ENCODE measurements at places on chromosomes 6 and 20.

DNA sequence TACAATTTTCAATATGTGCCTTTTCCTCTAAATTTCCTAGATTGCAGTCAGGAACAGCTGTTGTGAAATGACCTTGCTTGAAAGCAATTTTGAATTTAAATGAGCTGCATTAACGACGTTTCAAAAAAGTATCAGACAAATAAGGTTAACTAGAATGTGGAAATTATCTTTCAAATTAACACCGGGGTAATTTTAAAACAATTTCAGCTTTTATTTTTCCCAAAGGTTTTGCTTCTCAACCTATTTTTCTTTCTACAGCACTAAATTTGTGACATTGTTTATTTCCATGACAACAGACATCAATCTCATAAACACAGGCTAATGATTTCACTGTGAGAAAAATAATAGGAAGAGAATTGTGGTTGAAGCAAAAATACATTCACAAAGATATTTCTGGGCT, 38.5 kb downstream of the COL12A1 start:
- no peak for DNase-seq

DNA sequence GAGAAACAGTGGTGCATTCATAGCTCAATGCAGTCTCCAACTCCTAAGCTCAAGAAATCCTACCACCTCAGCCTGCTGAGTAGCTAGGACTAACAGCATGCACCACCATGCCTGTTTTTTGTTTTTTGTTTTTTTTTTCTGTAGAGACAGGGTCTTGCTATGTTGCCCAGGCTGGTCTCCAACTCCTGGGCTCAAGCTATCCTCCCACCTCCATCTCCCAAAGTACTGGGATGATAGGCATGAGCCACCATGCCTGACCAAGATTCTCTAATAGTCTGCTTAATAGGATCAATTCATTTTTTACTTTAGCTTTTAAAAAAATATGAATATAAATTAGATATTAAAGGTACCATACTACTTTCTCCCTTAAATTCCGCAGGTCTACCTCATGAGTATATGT, 152.3 kb upstream of the BEND3 start:
- no peak for DNase-seq

DNA sequence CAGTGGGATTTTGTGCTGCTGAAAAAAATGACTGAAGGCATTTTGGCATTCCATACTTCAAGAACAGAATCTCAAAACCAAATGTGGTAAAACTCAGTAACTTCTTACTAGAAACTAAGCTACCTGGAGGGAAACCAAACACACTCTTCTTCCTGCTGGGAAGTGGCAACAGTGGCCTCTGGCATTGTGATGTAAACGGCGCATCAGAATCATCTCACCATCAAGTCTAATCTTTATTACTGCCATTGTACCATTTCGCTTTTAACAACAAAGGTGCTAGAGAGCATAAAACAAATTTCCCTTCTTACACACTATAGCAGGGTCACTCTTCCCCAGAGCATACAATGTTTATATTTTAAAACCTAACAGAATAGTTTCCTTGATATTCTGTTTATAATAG, 101.6 kb upstream of the CEP162 start:
- DNase-seq: no peak

- no peak for DNase-seq
Observed at GRCh38 chr6:18545726-18546125, 158.6 kb downstream of the RNF144B start.

DNA sequence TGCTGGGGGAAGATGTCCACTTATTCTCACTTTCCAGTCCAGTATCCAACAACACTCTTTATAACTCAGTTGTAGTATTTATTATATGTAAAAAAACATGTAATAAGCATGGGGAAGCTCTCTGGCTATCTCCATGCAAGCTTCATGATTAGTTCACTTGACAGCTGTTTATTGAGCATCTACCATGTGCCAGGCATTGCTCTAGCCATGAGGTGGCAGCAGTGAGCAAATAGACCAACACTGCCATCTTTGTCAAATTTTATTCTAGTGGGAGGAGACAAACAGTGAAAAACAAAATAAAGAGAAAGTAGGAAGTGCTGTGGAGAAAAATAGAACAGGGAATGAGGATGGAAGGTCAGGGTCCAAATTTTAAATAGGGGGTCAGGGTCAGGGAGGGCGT, 131.8 kb downstream of the CFAP61 start:
- DNase-seq: no peak

DNA sequence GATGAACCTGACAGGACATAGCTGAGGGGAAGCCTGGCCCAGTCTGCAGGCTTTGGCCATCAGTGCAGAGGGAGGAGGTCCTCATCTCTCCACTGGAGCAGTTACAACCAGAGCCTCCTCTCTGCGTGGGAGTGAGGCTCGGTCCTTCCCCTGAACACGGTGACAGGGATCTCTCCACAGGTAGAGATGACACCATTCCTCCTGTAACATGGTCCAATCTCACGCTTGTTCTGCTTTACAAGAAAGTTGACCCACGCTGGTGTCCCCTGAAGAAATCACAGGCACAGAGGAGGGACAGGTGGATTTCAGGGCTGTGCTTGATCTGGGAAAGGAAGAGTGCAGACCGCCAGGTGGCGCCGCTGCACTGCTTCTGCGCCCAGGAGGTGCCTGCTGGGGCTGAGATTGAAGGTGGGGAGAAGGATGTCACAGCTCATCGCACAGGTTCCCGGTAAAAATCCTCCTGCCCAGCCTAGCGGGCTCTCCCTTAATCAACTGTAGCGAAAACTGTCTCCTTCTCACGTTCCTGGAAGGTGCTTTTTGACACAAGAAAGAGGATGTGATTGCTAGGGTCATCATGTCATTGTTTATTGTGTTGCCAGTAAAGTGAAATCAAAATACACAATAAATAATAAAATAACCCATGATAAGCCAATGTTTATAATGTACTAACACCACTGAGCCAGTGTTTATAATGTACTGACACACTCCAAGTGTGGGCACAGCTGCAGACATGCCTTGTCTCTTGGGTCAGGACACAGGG, 20.4 kb downstream of the HLA-G start:
- peak; percentile 92 for DNase-seq

Measured in CD4-positive, alpha-beta T cell treated with Interleukin-17A for 4 hours (primary cell).